ENCODE measurements at places on chromosomes 1 and 21.

GRCh38 chr1:158149175-158149574 is 31.5 kb upstream of the CD1D start:
- H3K4me3 ChIP-seq: peak overlapping the region; percentile 29
- H3K27ac ChIP-seq: no peak overlapping the region
- no peaks in the 10 kb centered on the region for H3K36me3 ChIP-seq
- peaks cover 3% of the 10 kb centered on the region for H3K4me1 ChIP-seq
- DNase-seq: no peak

DNA sequence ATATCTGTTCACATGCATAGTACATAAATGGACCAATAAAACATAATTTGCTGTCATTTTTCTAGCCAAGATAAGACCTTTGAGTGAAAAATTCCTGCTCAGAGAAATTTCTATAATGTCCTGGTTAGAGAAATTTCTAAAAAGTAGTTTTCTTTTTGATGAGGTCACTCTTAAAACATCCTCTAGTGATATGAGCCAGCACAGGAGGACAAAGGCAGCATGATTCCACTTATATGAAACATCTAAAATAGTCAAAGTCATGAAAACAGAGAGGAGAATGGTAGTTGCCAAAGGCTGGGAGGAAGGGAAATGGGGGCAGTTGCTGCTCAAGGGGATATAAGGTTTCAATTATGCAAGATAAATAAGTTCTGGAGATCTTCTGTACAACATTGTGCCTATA is 239.4 kb downstream of the BACH1 start:
- no peak overlapping the region for H3K4me3 ChIP-seq
- H3K27ac ChIP-seq: no peak overlapping the region
- peaks cover 2% of the 10 kb centered on the region for H3K4me1 ChIP-seq
- H3K27me3 ChIP-seq: no peaks in the 10 kb centered on the region
- H3K36me3 ChIP-seq: no peaks in the 10 kb centered on the region

GRCh38 chr1:27539901-27540861 is 50.2 kb upstream of the WASF2 start:
- peaks cover 52% of the 10 kb centered on the region for H3K4me1 ChIP-seq
- peak overlapping the region; percentile 54 for H3K27ac ChIP-seq
- H3K27me3 ChIP-seq: no peaks in the 10 kb centered on the region
- no peak overlapping the region for H3K4me3 ChIP-seq
- peaks cover 13% of the 10 kb centered on the region for H3K36me3 ChIP-seq

- H3K36me3 ChIP-seq: peaks cover 24% of the 10 kb centered on the region
- peaks cover 2% of the 10 kb centered on the region for H3K4me1 ChIP-seq
- peak; percentile 35 for DNase-seq
- H3K27ac ChIP-seq: no peak overlapping the region
- H3K27me3 ChIP-seq: peaks cover 13% of the 10 kb centered on the region
- no peak overlapping the region for H3K4me3 ChIP-seq
Observed at GRCh38 chr21:44846485-44847260, 26.8 kb downstream of the PTTG1IP start.

GRCh38 chr1:231693361-231694074 is 66.9 kb downstream of the DISC1 start:
- peaks cover 6% of the 10 kb centered on the region for H3K36me3 ChIP-seq
- no peaks in the 10 kb centered on the region for H3K27me3 ChIP-seq
- no peak overlapping the region for H3K27ac ChIP-seq
- no peak for DNase-seq

DNA sequence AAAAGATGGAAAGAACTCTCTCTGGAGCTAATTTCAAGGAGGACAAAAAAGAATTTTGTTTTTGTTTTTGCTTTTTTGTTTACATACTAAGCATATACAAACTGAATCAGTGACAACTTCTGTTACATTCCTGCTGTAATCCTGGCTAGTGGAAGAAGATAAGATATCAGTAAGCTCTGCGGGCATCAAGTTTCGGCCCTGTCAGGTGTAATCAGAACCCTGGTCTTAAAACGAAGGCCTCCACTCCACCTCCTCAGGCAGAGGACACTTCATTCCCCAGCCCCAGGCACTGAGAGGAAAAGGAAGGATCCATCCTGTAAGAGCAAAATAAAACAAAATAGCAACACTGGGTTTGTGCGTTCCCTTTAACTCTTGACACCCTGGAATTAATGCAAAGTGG is 88.9 kb upstream of the ARHGAP29 start:
- H3K36me3 ChIP-seq: no peaks in the 10 kb centered on the region
- no peak overlapping the region for H3K4me3 ChIP-seq
- no peaks in the 10 kb centered on the region for H3K27me3 ChIP-seq
- DNase-seq: peak; percentile 15
- H3K4me1 ChIP-seq: peaks cover 38% of the 10 kb centered on the region

DNA sequence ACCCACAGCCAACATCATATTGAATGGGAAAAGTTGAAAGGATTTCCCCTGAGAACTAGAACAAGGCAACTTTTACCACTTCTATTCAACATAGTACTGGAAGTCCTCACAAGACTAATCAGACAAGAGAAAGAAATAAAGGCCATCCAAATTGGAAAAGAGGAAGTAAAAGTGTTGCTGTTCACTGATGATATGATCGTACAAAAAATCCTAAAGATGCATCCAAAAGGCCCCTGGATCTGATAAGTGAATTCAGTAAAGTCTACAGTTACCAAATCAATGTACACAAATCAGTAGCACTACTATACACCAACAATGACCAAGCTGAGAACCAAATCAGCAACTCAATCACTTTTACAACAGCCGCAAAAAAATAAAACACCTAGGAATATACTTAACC is 28.3 kb downstream of the RAB3GAP2 start:
- H3K4me1 ChIP-seq: no peaks in the 10 kb centered on the region
- H3K4me3 ChIP-seq: no peak overlapping the region
- H3K27ac ChIP-seq: no peak overlapping the region
- H3K27me3 ChIP-seq: no peaks in the 10 kb centered on the region

- H3K4me3 ChIP-seq: no peak overlapping the region
- no peak for DNase-seq
- no peaks in the 10 kb centered on the region for H3K27me3 ChIP-seq
- H3K4me1 ChIP-seq: peaks cover 4% of the 10 kb centered on the region
- no peak overlapping the region for H3K27ac ChIP-seq
Observed at GRCh38 chr1:213227458-213227857, 176.4 kb downstream of the RPS6KC1 start.

DNA sequence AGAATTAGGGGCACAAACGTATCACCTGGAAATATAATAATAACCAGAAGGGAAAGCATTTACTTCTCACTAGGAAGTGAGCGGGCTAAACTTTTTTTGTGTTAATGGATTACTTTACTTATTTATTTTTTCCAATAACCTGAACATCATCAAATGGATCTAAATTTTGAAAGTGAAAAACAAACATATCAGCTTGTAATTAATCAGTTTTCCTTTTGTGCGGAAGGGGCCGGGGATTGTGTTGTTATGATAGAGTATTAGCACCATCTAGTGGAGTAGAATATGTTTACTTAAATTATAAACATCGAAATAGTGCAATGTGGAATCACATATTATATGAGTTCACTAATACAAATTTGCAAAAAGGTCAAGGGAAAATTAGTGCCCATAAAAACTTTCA is 9.0 kb downstream of the CFH start:
- no peaks in the 10 kb centered on the region for H3K4me1 ChIP-seq
- DNase-seq: peak; percentile 33
- no peak overlapping the region for H3K4me3 ChIP-seq
- H3K36me3 ChIP-seq: no peaks in the 10 kb centered on the region
- no peak overlapping the region for H3K27ac ChIP-seq

DNA sequence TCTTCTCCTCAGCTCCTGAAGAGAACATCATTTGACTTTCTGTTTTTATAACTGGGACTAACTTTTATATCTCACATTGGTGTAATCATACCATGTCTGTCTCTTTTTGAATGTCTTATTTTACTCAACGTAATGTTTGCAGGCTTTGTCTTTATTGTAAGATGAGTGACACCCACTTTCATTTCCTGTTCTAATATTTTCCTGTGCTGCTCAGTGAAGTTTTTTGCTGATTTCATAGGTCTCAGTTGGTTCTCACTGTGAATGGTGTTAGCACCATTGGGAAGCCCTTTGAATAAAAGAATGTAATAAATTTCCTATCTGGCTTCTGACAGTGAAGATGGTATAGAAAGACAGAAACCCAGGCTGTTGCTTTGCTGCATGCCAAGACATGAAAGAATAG is 84.0 kb downstream of the RAVER2 start:
- no peak overlapping the region for H3K27ac ChIP-seq
- no peaks in the 10 kb centered on the region for H3K27me3 ChIP-seq
- H3K4me1 ChIP-seq: peaks cover 2% of the 10 kb centered on the region
- DNase-seq: no peak
- no peak overlapping the region for H3K4me3 ChIP-seq
- H3K36me3 ChIP-seq: peaks cover 8% of the 10 kb centered on the region

- H3K36me3 ChIP-seq: no peaks in the 10 kb centered on the region
- no peak overlapping the region for H3K27ac ChIP-seq
- no peaks in the 10 kb centered on the region for H3K27me3 ChIP-seq
- H3K4me1 ChIP-seq: no peaks in the 10 kb centered on the region
- H3K4me3 ChIP-seq: no peak overlapping the region
Observed at GRCh38 chr1:216247937-216248336, 175.3 kb downstream of the USH2A start.

- H3K36me3 ChIP-seq: no peaks in the 10 kb centered on the region
- no peak overlapping the region for H3K27ac ChIP-seq
- peaks cover 19% of the 10 kb centered on the region for H3K27me3 ChIP-seq
- H3K4me3 ChIP-seq: no peak overlapping the region
- no peak for DNase-seq
Observed at GRCh38 chr21:31337996-31338907, 5.8 kb downstream of the TIAM1 start.

GRCh38 chr1:109979489-109980091 is 5.0 kb upstream of the AHCYL1 start:
- no peaks in the 10 kb centered on the region for H3K27me3 ChIP-seq
- no peaks in the 10 kb centered on the region for H3K36me3 ChIP-seq
- H3K4me3 ChIP-seq: no peak overlapping the region
- peaks cover 32% of the 10 kb centered on the region for H3K4me1 ChIP-seq
- peak; percentile 71 for DNase-seq
- H3K27ac ChIP-seq: peak overlapping the region; percentile 91

- no peaks in the 10 kb centered on the region for H3K27me3 ChIP-seq
- H3K4me1 ChIP-seq: peaks cover 1% of the 10 kb centered on the region
- H3K36me3 ChIP-seq: peaks cover 26% of the 10 kb centered on the region
- DNase-seq: no peak
- no peak overlapping the region for H3K4me3 ChIP-seq
Observed at GRCh38 chr1:150995896-150996295, 10.8 kb downstream of the MINDY1 start.

GRCh38 chr1:104195395-104195794 is 445.7 kb downstream of the AMY1C start:
- H3K4me1 ChIP-seq: no peaks in the 10 kb centered on the region
- DNase-seq: no peak
- H3K27ac ChIP-seq: no peak overlapping the region

DNA sequence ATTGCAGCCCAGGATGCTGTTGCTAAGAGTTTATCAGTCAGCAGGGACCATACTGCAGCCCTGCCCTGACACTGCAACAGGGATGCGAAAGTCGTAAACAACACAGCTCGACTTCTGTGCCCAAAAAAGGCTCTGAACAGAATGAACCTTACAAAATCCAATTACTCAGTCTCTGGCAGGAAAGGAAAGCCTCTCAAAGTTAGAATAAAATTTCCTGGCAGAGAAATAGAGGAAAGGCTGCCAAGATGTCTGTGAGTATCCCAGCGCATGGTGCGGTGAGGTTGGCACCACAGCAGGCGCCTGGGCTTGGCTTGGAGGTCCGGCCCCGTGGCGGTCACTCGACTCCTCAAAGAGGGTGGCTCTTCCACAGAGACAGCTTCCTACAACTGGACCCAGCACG is 185.8 kb downstream of the PCP4 start:
- DNase-seq: no peak
- no peak overlapping the region for H3K4me3 ChIP-seq
- H3K4me1 ChIP-seq: no peaks in the 10 kb centered on the region
- no peaks in the 10 kb centered on the region for H3K27me3 ChIP-seq
- H3K36me3 ChIP-seq: no peaks in the 10 kb centered on the region
- no peak overlapping the region for H3K27ac ChIP-seq

- no peaks in the 10 kb centered on the region for H3K36me3 ChIP-seq
- H3K27ac ChIP-seq: peak overlapping the region; percentile 75
- H3K4me1 ChIP-seq: peaks cover 3% of the 10 kb centered on the region
- H3K4me3 ChIP-seq: peak overlapping the region; percentile 53
- no peak for DNase-seq
Observed at GRCh38 chr1:10209590-10209904, 823 bp upstream of the KIF1B start.

GRCh38 chr1:161206411-161207140 is 4.4 kb downstream of the NDUFS2 start:
- no peak overlapping the region for H3K4me3 ChIP-seq
- peaks cover 29% of the 10 kb centered on the region for H3K36me3 ChIP-seq
- H3K27ac ChIP-seq: peak overlapping the region; percentile 68

DNA sequence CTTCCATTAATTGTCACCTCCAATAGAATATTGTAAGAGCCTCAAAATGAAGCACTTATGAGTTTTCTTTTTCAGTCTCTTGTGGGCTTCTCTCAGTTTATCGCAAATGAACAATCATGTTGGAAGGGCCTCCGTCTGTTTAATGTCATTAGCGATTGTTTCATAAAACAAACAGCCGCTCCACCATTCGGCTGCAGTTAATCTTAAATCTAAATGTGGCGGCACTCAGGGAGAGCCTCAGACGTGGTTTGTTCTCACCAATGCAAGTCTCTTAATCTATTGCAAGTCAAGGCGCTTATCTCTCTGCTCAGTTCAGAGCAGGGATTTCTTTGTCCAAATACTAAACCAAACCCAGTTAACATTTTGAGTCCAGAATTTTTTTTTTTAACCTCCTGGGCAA is 34.9 kb upstream of the ESRRG start:
- DNase-seq: no peak
- H3K4me3 ChIP-seq: no peak overlapping the region
- no peak overlapping the region for H3K27ac ChIP-seq

GRCh38 chr1:27071049-27071416 is 58.4 kb upstream of the TENT5B start:
- H3K4me3 ChIP-seq: no peak overlapping the region
- peak; percentile 38 for DNase-seq
- H3K4me1 ChIP-seq: no peaks in the 10 kb centered on the region
- peaks cover 19% of the 10 kb centered on the region for H3K27me3 ChIP-seq
- H3K36me3 ChIP-seq: no peaks in the 10 kb centered on the region

- H3K4me1 ChIP-seq: no peaks in the 10 kb centered on the region
- H3K36me3 ChIP-seq: no peaks in the 10 kb centered on the region
- peak; percentile 58 for DNase-seq
- H3K27me3 ChIP-seq: peaks cover 43% of the 10 kb centered on the region
- no peak overlapping the region for H3K27ac ChIP-seq
Observed at GRCh38 chr1:25204797-25205480, 27.4 kb downstream of the SYF2 start.

All from IMR-90 (cell line).